ENCODE measurements at places on chromosomes 2 and 18. TPM values are rescaled to one million over a fixed set of nuclear protein-coding genes. Genes with fewer than 3 reads are reported as not detected.

GRCh38 chr2:43220760-43221123 is 5.7 kb downstream of the ZFP36L2 start:
- DNase-seq, result no peak

- no peak for DNase-seq
These were observed 65.9 kb downstream of the EDAR start for GRCh38 chr2:108923019-108923700.

GRCh38 chr2:169693360-169693759 is 845 bp downstream of the CFAP210 start:
- DNase-seq, result no peak

- no peak for DNase-seq
These were observed 181.8 kb upstream of the GCFC2 start for GRCh38 chr2:75892490-75892889.

DNA sequence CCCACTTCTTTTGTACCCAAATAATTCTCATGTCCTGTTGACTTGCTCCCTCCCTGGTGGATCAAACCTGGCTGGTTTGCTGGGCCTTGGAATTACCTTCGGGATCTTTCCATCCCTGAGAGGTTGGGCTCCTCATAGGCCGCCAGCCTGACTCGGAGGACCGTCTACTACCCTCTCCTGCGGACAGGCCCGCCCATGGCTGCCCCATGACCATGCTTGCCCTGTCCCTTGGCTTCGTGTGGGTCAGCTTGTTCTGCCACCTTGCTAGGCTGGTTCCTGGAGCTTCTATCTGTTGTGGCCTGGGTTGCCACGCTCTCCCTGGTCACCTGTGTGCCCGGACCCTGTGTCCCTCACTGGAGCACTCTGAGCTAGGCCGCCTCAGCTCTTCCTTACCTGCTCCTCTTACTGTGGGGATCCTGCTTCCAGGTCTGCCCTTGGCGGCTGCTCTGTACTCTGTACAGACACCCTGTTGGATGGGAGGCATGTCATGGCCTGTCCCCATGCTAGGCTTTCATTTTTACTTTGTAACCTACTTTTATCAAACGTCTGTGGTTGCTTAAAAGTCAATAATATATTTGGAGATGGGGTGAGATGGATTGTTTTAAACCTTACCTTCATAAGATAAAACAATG is 29.7 kb upstream of the FHL2 start:
- no peak for DNase-seq

DNA sequence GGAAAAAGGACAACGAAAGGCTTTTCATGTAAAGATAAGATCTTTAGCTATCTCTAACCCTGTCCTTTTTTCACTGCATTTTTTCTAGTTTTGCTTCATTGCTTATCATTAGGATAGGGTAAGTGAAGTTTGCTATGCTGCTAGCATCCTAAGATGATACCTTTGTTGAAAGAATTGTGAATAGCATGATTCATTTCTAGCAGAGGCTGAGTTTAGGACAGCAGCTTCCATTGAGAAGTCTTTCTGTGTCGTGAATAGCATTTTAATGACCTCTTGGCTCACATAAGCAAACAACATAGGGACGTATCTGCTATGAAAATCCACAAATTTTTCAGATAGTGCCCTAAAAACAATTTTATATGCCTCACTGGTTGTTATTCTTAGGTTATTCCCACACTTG is 36.4 kb upstream of the GAREM2 start:
- DNase-seq, result no peak

CERS6 gene
- 11.0 TPM for total RNA-seq

TAF4B gene
- 29.1 TPM for total RNA-seq

OBSL1 gene
- 1.9 TPM for total RNA-seq

CBLN2 gene
- total RNA-seq, result not detected
